ENCODE measurements at places on chromosomes 12 and 14. TPM values are rescaled to one million over a fixed set of nuclear protein-coding genes. Genes with fewer than 3 reads are reported as not detected.

SAMD15 gene
- total RNA-seq, result 0.33 TPM

USP44 gene
- total RNA-seq, result 27.4 TPM

BCL2L14 gene
- not detected for total RNA-seq

C12orf50 gene
- under 0.01 TPM for total RNA-seq

SYT1 gene
- total RNA-seq, result 0.51 TPM

MGAT4C gene
- total RNA-seq, result under 0.01 TPM

RASSF3 gene
- total RNA-seq, result 37.7 TPM

Data from fibroblast of lung (primary cell).